ENCODE measurements at places on chromosomes 2 and 18.

GRCh38 chr2:18903750-18904149, 314.4 kb upstream of the NT5C1B start:
- peak; percentile 30 for DNase-seq

- DNase-seq = no peak
Measured at GRCh38 chr2:223725986-223726970, 111.1 kb downstream of the AP1S3 start.

DNA sequence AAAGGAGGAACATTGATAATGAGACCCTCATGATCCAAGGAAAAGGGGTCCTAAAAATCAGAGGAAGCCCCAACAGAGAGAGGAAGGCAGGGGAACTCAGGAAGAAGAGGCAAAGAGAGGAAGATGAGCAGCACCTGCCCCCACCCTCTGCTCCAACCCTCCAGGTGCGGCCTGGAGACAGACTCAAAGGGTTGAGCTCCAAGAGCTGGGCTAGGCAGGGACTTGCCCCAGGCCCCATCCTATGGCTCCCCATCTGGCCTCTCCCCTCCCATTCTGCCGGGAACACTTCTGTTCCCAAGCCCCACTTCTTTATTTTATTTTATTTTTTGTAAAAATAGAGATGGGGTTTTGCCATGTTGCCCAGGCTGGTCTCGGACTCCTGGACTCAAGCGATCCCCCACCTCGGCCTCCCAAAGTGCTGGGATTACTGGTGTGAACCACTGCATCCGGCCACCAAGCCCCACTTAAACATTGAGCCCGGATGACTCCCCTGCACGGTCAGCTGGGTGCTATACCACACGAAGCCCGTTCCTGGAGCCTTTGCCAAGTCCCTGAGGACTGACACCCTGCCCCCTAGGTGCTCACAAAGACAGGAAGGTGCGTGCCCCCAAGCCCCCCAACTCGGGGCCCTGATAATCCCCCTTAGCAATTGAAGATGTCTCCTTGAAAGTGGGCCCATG, 3.8 kb upstream of the GPR55 start:
- no peak for DNase-seq

DNA sequence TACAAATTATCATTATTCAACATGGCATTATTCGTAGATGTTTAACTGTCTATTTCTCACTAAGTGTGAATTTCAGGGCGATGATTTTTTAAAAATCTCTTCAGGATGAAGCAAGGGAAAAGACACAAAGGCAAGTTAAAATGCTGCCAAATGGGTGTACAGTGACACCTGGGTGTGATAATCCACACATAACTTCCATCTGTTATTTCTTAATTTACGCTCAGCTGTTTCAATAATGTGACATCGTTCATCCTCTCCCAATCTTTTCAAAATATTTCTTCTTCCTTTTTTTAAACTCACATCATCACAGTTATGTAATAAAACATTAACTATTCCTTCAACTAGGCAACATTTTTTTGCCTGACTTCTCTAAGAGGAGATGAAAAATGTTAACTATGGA, 10.6 kb downstream of the PDE1A start:
- no peak for DNase-seq

DNA sequence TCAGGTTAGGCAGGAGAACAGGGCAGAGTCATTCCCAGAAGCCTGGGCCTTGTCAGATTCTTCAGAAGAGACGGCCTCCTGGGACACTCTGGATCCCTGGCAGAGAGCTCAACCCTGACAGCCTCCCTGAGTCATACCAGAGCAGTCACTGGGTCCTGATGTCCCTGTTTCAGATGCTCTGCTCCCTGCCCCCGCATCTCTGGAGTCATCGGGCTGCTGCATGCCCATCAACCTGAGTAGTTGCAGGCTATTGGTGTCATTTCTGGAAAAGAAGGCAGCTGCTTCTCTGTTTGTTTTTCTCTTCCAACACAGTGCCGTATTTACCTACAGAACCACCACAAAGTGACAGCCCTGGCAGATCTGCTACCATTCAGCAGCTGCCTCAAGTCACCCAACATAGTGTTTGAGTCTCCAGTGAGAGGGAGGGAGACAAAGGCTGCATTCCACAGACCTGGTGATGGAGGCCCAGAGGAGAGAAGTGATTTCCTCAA, 145.1 kb downstream of the B3GNT2 start:
- DNase-seq = no peak

- no peak for DNase-seq
Measured at GRCh38 chr2:3706892-3707291, 3.5 kb downstream of the DCDC2C start.

GRCh38 chr2:205730701-205731582, 48.6 kb downstream of the NRP2 start:
- DNase-seq = no peak

GRCh38 chr2:47189635-47190034, 34.5 kb upstream of the STPG4 start:
- DNase-seq = no peak

DNA sequence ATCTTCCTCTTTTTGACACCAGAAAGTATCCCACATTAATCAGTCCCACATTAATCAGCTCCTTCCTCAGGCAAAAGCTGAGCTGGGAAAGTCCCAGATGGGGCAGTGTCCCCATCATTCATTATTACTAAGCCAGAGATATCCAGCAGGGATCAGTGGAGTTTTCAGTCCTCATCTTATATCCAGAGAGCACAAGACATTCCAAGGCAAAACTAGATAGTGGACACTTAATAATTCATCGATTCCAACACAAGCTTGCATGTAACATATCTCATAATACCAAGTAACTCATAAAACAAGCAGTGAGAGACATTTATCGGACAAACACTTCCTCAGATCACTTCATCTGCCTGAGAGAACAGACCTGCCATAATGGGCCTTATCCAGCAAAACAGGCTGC, 53.1 kb downstream of the MCFD2 start:
- no peak for DNase-seq

- DNase-seq = no peak
Measured at GRCh38 chr18:49819823-49820671, 6.7 kb upstream of the ACAA2 start.

DNA sequence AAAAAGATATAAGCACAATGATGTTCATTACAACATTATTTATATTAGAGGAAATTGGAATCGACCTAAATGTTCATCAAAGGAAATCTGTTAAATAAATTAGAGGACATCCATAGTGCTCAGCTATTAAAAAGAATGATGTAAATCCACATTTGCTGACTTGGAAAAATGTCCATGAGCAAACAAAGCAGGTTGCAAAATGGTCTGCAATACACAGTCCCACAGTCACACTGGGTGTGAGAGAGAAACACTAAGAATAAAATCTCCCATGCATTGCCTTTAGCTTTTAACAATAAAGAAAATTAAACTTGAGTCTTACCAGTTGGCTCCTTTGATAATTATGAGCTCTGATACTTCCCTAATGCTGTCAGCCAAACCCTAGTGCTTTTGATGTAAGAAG, 811.1 kb upstream of the SALL3 start:
- no peak for DNase-seq

GRCh38 chr2:98479371-98479770, 34.7 kb downstream of the INPP4A start:
- DNase-seq = no peak

- peak; percentile 12 for DNase-seq
Measured at GRCh38 chr2:57726294-57726693, 320.3 kb upstream of the VRK2 start.

- no peak for DNase-seq
Measured at GRCh38 chr2:46816151-46816845, 99.3 kb downstream of the MCFD2 start.

GRCh38 chr2:74573747-74574562, 19.4 kb downstream of the DOK1 start:
- peak; percentile 48 for DNase-seq

- no peak for DNase-seq
Measured at GRCh38 chr2:242017086-242017485, 147.6 kb downstream of the RTP5 start.

DNA sequence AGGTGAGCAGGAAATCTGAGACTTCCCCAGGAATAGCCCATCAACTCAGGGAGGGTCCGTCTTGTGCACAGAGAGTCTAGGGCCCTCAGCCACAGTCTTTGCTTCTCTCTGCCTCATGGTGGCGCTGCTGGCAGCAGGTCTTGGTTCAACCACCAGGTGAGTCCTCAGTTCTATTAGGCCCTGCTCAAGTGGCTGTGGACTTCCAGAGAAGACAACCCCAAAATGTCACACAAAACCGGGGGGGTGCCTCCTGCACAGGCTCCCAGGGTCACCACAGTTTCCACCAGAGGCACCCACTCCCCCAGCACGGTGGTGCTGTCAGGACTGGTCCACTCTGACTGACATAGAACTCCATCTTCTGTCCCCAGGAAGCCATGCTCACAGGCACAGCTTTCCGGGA, 2.4 kb upstream of the CHRNG start:
- DNase-seq = no peak

DNA sequence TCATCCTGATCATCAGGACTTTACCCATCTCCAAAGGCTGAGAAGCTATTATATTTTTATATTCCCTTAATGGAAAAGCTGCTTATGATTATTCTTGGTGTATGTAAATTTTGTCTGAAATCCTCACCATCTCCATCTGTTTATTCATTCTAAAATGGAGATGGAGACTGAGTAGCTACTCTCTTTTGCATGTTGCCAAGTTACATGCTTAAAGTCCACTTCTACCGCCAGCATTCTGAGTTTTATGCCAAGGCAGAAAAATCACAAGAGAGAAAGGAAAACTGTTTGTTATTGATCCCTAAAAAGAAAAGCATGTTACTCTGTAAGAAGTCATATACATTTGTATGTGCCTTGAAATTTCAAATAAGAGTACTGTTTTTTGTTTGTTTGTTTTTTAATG, 94.4 kb upstream of the NOSTRIN start:
- DNase-seq = no peak

DNA sequence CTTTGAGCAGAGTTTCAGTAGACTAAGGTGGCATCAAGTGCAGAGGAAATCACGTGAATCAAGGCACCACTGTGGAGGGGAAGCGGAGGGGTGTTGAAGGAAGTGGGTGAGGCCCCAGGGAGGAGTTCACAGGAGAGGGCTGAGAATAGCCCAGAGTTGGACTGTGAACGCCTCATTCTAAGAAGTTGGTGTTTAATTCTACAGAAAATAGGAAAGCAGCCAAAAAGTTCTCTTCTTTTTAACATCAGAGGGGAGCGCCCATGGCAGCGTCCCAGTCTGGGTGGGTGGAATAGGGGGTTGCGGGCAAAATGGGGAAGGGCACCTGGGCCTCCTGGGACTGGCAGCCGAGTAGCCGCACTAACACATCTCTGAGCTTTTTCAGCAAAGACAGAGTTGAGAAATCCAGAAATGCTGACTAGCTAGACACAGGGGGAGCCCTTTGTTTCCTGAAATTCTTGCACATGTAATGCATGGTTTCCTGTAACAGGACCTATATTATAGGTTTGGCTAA, 97.0 kb downstream of the NEB start:
- DNase-seq = peak; percentile 8

DNA sequence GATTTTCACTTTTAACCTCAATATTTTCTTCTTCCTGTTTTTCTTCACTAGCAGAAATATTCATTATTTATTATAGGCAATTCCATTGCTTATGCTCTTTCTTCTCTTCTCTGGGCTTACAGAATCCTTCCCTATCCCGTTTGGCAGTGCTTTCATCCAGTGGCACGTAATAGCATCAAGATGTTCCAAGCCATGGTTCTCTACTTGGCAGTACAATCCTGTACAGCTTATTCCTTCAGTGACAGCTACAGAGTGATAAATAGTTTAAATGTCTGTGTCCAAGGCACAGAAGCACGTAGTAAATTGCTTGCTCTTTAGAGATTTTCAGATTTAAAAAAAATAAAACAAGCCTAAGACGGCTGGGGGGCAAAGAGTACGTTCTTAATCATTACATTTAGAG, 1964.3 kb downstream of the SUCLG1 start:
- DNase-seq = no peak

DNA sequence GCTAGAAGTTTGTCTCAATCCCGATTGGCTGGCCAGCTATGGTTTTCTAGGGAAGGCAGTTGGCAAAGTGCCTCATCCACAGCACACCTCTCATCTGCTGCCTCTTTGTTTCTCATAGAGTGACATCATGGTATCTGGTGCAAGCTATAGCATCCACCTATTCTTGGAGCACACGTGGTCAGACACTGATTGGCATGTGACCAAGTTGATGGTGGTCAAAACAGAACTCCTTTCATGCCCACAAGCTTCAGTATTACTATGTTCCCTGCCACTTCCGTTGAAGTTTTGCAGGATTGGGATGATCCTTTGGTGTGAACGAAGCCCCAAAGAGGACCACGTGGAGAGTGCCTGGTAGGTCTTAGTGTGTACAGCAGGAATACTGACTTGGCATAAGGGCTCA, 28.8 kb downstream of the TTC32 start:
- no peak for DNase-seq

GRCh38 chr2:208798698-208799097, 392.1 kb downstream of the PTH2R start:
- DNase-seq = no peak

GRCh38 chr2:168713325-168713724, 89.1 kb upstream of the NOSTRIN start:
- DNase-seq = no peak

DNA sequence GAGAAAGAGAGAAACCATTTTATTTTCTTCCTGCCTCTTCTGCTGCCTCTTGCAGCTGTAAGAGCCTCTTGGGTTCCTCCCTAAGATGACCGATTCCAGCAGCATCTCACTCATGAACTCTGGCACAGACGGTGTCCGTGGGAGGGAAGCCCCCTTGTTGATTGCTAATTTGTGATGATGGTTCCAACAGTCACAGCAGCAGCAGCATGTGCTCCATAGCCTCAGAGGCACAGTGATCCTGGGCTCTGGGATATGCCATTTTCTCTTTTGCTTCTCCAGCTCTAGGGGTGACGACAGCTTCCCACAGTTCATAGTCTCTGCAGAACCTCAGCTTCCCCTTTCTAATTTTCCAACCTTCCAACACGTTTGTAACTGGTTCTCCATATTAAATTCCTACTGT, 324.2 kb upstream of the HS6ST1 start:
- DNase-seq = no peak

- DNase-seq = no peak
Measured at GRCh38 chr18:79572093-79572780, 107.4 kb upstream of the CTDP1 start.

Measured in GM20000 (cell line).